ENCODE measurements at places on chromosomes 12 and 14.
A peak's percentile ranks its signal among the peaks of the same experiment; 100 is the strongest.

DNA sequence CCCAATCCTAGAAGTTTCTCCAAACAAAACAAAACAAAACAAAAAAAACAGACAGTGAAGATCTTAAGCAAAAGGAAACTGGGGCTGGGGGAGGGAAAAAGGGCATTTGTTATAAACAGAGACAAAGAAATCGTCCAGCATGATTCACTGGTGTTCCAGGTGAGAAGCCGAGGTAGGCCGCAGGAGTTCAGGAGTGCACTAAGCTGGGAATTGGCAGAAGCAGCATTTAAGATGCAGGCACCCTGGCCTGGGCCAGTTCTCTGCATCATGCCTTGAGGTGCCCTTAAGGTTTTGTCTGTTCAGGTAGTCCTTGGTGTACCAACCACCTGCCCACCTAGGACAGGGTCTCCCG, 11.2 kb downstream of the TBX3 start:
- no peak for DNase-seq

DNA sequence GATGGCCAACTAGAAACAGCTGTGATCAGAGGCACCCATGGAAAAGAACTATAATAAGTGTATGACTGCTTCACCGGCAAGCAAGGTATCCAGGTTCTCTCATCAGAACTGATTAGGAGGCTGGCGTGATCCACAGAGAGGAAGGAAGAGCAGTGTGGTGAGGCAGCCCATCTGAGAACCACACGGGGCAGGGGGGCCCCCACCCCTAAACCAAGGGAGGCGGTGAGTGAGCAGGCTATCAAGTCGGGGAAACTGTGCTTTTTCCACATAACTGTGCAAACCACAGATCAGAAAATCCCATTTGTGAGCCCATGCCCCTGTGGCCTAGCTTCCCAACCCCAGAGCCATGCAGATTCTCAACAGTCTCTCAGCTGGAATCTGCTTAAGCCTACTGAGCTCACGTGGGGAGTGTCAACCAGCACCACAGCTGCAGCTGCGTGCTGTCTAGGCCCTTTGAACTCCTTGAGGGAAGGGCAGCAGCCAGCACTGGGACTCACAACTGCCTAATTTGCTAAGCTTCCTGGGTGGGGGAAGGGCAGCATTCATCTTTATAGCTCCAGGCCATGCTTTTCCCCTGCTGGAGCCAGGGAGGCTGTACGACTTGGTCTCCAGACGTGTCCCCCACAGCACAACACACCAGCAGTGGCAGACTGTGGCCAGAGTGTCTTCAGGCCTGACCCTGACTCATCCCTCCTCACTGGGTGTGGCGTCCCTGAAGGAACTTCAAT, 444.4 kb upstream of the ATP2B1 start:
- DNase-seq = no peak

GRCh38 chr14:76958020-76958979, 70.2 kb downstream of the IRF2BPL start:
- DNase-seq = no peak

- no peak for DNase-seq
These were observed 82.6 kb upstream of the USP44 start for GRCh38 chr12:95633732-95634465.

GRCh38 chr12:104549815-104550480, 93.2 kb downstream of the CHST11 start:
- no peak for DNase-seq

GRCh38 chr12:53825246-53826081, 73.7 kb upstream of the CISTR start:
- DNase-seq = no peak

DNA sequence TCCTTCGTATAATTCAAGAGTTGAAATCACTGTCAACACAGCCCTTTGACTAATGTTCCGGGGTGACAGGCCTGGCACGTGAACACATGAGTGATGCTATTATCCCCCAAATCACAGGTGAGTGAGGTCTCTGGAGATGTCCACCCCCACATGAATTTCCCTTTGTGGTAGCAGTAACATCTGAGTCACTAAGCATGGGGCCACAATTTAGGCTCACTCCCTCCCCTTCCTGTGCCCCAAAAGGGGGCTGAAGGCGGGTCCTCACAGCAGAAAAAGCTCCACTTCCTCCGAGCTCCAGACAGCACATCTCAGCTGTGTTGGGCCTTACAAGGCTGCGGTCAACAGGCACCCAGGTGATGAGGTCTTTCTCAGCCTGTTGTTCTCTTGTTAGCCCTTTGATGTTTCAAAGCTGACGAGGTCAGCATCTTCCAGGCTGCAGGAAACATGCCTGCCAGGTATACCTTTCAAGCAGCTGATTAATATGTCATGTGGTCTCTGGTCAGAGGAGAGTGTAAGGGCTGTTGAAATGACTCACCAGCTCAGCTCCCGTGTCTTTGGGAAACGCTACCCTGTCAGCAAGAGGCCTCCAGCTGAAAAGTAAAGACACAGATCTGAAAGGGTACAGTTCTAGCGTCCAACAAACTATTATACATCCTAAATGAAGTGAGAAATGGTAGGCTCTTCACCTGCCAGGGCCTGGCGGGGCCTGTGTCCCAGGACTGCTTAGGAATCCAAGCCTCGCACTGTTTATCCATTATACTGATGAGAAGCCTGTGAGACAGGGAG, 107.3 kb downstream of the ZFP36L1 start:
- DNase-seq = peak; percentile 70

- no peak for DNase-seq
These were observed 20.7 kb upstream of the FRMD6 start for GRCh38 chr14:51630987-51631386.
